NCI-H1105 (cell line): ENCODE measurements at places on chromosomes 5 and 9.

DNA sequence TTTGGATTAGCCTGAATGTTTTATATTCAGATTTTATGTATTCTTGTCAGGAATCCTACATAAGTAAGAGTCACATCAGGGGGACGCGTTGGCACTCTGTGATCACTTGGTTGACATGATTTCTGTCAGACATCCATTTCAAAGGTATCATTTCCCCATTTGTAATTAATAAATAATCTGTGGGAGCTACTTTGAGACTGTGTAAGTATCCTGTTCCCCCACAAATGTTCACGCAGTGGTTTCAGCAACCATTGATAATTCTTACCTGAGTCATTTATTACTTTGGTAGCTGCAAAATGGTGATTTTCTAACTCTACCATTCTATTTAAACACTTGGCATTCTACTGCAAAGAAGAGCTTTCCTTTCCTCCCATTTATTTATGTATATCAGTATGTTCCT, 56.9 kb upstream of the TBC1D2 start:
- no peak for DNase-seq

DNA sequence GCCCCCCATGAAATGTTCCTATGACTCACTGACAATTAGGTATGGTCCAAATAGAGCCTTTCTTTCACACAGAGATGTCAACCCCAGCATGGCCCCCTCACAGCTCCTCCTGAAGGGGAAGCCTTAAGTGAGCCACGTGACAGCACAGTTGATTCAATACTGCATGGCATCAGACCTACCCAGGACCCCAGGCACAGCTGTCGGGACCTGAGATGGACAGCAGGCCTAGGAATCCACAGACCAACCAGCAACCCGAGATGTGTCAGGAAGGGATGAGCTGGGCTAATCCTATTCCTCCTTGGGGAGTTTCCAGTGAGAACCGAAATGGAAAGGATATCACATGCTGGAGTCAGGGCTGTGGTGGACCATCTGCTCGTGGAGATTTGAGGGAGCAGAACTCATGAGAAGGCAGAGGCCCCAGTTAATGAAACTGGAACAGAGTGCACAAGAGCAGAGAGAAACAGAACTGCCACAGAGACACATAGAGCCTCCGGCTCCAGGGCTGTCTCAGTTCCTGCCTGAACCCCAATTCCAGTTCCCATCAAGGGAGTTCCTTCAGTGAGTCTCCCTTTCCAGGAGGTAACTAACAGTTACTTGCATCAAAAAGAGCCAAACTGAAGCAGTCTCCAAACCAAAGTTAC, 42.1 kb upstream of the SMIM23 start:
- DNase-seq: no peak

GRCh38 chr5:135176991-135177390, 143.0 kb upstream of the PITX1 start:
- DNase-seq: no peak

DNA sequence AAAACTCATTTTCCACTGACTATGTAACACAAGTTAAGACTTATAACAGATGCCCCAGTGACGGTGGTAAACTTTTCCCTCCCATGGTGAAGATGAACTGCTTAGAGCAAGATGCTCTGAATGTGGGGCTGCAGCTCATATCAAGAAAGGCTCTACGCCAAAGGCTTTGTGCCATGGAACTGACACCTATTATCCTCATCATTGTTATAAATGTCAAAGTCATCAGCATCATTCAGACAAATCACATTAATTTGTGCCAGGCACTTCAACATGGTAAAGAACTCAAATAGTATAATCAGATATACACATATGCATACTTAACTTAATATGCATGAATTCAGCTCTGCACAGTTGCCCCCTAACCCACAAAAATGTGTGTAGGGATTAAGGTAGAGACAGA, 305.9 kb upstream of the ATP10B start:
- no peak for DNase-seq

DNA sequence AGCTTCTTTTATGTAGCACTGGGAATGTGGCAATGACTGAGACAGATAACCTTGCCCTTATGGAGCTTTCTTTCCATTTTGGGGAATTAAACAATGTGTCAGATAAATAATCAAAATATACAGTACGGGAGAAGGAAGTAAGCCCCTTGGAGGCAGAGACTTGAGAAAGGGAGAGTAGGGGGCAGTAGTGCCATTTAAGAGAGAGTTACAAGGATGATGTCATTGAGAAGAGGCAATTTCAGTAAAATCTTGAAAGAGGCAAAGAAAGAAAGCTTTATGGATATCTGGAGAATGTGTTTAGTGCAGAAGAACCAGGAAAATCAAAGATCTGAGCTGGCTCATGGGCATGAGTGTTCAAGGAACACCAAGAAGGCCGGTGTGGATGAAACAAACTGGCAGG, 77.3 kb downstream of the KCTD16 start:
- no peak for DNase-seq

DNA sequence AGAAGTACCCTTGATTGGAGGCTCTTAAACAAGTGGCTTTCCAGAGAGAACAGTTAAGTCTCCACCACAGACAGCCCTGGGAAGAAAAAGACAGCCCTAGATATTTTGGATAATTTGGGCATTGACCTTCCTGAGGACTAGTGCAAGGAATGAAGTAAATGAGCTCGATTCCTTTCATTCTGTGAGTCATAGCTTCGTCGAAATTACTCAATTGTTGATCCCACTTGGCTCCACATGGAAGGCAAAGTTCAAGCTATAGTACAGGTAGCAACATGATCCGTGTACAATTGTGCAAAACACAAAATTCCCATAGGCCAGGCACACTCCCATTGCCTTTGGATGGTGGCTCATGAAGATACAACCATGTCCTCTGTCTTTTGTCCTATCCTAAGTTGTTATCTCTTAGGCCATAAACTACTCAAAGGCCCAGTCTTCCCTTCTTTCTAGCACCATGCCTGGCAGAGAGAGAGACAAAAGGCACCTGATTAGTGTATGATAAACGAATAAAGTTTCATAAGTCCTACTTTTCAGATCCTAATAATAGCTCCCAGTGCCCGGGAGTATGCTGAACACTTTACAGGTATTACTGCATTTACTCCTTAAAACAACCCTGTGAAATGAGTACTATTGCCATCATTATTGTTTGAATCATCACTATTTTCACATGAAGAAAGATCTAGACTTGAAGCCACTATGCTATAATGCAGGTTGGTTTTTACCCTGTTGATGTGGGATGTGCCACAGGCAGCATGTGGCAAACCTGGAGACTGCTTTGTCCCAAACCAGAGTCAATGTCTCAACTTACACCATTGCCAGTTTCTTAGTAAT, 116.7 kb upstream of the RANBP3L start:
- no peak for DNase-seq
